ENCODE measurements at places on chromosomes 4 and X.

DNA sequence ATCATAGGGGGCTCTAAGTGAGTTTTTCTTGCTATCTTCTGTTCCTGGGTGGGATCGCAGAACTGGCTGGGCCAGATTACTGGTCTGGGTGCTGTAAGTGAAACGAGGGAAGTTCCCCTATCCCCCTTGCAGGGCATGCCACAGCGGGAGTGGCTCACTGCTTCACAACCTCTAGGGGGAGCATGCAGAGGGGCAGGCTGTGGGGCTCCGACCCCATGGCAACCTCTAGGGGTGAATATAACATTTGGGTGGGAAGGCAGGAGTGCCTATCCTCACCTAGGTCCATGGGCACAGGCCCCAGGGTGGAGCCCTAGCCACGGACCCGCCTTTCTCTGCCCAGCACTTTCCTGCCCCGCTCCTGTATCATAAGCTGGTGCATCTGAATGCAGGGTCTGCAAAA lies 1.7 kb upstream of the RRAGB start:
- DNase-seq = no peak

DNA sequence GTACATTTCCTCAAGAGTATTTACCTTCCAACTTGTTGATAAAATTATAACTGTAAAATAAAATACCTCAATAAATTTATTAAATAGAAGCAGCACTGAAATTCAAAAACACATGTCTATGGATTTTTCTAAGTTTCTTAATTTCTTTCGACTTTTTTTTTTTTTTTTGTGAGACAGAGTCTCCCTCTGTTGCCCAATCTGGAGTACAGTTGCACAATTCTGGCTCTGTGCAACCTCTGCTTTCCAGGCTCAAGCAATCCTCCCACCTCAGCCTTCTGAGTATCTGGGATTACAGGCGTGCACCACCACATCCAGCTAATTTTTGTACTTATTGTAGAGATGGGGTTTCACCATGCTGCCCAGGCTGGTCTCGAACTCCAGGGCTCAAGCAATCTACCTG lies 79.8 kb downstream of the IQCM start:
- no peak for DNase-seq

- DNase-seq = no peak
These were observed 468.5 kb upstream of the FTHL17 start for GRCh38 chrX:31540313-31540712.

GRCh38 chr4:88064410-88064809 lies 57.0 kb downstream of the PKD2 start:
- DNase-seq = no peak

DNA sequence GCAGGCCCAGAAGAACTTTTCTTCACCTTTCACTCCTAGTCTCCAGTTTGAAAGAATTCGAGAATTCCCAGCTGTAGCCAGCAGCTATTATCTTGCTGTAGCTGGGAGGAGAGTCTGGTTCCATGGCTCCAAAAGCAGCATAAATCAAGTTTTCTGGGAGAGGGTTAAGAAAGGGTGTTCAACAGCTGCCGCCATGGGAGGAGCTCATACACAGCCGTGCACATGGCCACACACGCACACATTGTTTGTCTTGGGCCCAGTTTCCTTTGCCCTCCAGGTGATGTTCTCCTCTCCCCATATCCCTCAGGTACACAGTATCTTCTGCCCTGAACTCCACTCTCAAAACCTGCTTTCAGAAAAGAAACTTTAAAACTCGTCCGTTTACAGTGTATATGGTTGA lies 4.1 kb upstream of the GPC3 start:
- DNase-seq = no peak

DNA sequence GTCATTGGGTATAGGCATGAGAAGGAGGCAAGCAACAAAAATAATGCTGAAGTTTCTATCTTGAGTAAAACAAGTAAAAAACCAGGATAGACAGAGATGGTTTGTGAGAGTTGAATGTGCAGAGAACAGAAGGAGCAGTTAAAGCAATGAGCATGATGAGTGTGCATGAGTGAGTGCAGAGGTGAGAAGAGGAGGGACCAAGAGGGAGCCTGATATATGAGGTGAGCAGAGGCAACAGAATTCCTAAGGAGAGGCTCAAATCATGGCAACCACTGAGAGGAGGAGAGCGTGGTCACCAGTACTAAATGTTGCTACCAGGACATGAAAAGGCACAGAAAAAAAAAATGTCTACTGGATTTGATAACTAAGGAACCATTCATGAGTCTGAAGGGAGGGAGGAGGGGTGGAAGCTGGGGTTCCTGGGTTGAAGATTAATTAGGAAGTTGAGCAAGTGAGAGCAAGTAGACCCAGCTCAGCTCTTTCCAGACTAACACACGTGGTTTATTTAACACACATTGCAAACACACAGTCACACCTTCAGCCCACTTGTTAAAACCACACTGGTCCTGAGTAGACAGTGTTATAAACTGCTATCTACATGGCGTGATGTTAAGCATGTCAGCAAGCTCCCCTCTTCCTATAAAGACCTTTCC lies 69.0 kb upstream of the IQCM start:
- DNase-seq = no peak

DNA sequence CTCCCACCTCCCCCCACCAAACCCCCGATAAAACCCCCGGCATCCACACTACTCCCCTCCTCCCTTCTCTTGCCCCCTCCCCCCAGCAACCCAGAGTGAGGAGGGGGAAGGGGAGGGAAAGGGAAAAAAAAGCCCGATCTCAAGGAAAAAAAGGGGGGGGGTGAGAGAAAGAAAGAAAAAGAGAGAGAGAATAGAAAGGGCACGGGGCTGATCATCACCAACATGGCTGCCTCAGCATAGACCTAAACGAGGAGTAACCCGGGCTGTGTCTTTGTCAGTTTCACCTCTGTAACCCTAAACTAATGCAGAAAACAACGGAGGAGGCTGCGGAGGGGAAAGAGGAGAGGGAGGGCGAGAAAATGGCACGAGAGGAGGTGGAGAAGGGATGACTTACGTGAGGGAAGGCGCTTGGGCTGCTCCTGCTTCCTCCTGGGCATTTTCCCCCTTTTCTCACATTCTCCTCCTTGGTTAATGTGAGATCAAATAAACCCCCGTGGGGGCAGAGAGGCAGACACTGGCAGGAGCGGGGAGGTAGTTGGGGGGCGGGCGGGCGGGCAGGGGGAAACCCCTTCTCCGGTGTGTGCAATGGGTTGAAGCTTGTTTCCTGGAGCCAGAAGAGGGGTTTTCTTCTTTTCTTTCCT lies 532 bp downstream of the ZNF827 start:
- peak; percentile 52 for DNase-seq

DNA sequence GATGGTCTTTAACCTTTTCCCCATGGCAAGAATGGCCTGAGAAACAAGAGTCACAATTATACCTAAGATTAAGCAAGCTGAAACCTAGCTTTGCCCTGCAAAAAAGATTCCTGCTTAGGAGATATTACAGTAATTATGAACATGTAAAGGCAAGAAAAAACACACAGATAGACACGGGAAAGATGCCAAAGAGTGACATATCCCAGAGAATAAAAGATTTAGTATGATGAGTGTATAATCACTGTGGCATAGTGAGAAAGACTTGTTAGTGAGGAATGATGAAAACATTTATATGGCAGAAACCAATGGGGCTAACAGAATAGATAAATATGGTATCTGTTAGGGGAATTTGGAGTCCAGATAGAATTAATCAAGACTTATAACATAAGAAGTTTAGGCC lies 29.6 kb upstream of the TASL start:
- DNase-seq = no peak

GRCh38 chrX:3244203-3244743 lies 102.2 kb downstream of the MXRA5 start:
- no peak for DNase-seq

DNA sequence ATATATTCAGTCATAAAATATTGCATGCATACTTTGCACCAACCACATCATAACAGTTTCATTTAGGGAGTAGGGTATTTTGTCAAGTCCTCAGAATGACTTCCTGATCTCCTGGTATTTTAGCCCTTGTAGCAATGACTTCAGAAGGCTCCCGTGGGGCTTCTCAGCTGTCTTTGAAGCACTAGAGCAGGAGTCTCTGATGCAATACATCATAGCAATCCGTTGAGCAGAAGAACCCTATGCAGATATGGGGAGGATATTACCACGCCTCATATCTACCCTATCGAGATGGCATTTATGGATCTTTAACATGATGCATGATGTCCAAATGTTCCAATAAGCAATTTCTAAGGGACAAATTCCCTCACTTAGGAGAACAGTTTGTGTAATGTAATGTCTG lies 373.7 kb upstream of the FTHL17 start:
- DNase-seq = no peak

- DNase-seq = no peak
These were observed 11.2 kb downstream of the FAM9C start for GRCh38 chrX:13033193-13033592.

- no peak for DNase-seq
These were observed 48.6 kb upstream of the ARSJ start for GRCh38 chr4:114028071-114028470.

- no peak for DNase-seq
These were observed 159.9 kb downstream of the RAP1GDS1 start for GRCh38 chr4:98421111-98421510.

DNA sequence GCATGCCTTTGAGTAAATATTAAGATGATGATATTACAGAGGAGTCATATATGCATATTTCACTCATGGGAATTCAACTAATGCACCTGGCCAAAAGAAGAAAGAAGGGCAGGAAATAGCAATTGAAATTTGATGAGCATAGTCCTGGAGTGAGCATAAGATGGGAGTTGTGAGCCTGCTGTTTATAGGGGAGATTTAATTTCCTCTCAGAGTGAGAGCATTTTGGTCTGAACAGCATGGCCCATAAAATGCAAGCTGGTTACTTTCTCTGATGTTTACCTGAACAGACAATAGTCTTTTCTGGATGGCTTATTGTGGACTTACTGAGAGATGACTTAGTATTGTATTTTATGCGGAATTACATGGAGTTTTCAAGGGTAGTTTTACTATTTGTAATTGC lies 53.6 kb downstream of the FHIP1A start:
- DNase-seq = no peak

GRCh38 chr4:145865274-145865941 lies 73.2 kb downstream of the ZNF827 start:
- DNase-seq = no peak
